Right ventricle myocardium superior (tissue), 1 donor: ENCODE measurements at places on chromosomes 7 and 10. TPM values are rescaled to one million over a fixed set of nuclear protein-coding genes. Genes with fewer than 3 reads are reported as not detected.

The STAG3 gene
- 0.94 TPM for total RNA-seq

DNA sequence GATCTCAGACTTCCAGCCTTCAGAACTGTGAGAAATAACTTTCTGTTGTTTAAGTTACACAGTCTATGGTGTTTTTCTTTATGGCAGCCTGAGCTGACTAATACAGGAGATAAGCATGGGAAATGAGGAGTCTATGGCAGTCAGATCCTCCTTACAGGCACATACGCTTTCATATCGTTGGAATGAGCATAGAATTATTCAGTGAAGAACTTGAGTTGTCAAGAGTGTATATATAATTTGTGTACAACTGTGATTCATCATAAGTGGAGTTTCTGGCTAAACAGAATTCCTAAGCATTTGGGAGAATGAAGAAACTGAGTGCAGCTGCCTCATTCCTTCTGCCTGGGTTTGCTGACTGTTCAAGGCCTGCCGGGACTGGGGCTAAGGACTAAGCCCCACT is 516.7 kb downstream of the ADRA2A start:
- DNase-seq: no peak

- no peak for DNase-seq
Measured at GRCh38 chr10:13774303-13774893, 187.6 kb downstream of the PRPF18 start.

DNA sequence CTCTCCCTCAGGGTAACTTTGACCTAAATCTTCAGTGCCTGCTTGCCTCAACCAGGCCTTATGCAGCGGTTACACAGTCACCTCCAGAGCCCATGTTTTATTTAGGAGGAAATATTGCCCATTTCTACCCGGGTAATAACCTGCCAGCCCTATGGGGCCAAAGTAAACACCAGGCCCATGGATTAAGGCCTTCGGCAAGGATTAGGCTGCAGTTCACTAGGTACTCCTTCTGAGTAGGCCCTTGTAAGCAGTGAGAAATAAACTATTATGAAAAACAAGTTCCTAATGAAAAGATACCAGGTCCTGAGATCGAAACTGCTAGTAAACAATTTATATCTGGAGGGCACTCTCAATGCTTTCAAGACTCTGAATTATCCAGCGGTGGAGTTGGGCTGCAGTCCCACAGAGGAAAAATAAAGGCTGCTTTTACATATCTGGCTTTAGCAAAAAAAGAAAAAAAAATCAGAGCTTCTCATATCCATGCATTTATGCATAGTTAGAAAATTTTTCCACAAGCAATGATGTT is 3.7 kb upstream of the HOXA10 start:
- no peak for DNase-seq

- no peak for DNase-seq
Measured at GRCh38 chr7:73351447-73352167, 23.6 kb downstream of the FKBP6 start.
